ENCODE measurements at places on chromosomes 1 and 21.

GRCh38 chr1:213333121-213333520 lies 282.1 kb downstream of the RPS6KC1 start:
- no peak for ATAC-seq

DNA sequence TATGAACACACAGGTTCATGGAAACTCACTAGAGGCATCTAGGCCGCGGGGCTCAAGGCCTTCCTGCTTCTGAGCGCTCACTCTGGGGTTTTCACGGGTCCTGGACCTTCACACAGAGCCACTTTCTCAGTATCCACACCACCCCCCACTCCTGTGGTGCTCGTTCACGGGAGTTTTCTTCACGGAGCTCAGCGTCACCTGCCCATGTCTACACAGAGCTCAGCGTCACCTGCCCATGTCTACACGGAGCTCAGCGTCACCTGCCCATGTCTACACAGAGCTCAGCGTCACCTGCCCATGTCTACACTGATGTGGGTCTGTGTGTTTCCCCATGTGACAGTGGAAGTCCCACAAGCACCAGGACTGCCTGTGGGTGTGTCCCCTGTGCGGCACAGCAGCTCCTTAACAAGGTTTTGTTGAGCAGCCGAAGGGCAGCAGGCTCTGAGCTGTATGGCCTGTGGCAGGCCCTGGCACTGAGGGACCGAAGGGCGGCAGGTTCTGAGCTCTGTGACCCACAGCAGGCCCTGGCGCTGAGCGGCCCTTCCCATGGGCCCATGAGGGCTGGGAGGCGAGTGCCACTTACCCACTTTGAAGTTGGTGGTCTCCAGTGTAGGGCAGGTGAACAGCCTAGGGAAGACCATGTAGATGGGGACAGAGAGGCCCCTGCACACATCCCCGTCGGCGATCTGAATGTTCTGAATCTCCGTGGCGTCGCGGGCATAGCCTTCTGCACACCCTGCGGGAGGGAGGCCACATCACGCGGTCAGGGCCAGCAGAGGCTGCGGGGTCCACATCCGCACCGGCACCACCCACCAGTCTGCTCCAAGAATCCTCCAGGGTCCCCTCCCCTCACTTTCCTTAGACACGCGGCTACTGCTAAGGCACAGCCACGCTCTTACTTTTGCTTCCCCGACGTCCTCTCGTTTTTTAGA lies 39.8 kb downstream of the VPS26C start:
- no peak for ATAC-seq

DNA sequence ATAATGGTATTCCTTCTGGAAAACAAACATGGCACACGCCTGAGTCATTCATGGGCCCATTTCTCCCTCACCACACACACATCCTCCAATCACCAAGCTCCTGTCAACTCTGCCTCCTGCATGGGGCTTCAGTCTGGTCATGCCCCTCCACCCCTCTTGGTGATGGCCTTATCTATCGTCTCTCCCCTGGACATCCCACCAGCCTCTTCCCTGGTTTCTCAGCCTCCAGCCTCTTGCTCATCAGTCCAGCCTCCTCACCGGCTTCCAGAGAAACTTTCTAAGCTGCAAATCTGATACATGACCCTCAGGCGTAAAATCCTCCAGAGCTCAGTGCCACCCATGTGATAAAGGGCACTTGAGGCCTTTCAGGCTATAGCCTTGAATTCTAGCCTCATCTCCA lies 243.9 kb downstream of the FOXD2 start:
- no peak for ATAC-seq

DNA sequence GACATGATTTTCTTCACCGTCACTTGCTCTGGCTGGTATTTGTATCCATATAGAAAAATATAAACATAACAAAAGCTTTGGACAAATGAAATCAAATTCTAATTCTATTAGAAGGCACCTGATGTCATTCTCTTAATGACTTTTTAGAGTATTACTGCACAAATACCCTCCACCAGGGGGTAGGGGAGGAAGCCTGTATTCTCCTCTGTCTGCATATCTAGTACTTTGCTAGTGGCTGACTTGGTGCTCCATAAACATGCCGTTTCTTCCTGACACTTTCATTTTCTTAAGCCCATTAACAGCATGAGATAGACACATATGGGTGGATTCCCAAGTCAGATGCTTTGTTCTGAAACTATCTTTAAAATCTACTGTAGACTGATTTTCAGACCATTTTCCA lies 20.6 kb upstream of the KCNJ15 start:
- no peak for ATAC-seq

- ATAC-seq = no peak
These were observed 30.4 kb upstream of the A3GALT2 start for GRCh38 chr1:33351281-33351660.

DNA sequence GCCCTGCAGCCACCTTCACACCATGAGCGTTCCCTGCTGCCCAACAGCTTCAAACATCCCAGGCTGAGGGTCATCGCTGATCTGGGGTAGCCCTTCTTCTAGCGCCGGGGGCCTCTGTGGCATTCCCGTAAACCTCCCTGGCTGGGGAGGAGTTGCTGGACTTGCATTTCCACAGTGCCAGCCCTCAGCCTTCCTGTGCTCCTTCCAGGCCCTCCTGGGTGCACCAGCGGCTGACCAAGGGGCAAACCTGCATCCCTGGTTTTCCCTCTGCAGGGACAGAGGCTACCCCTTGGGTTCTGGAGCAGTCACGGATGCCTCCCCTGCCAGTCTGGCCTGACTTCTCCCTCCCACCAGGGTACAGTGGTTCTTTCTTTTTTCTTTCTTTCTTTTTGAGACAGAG lies 218.7 kb upstream of the TMEM51 start:
- no peak for ATAC-seq

GRCh38 chr1:235313262-235313661 lies 14.7 kb downstream of the ARID4B start:
- no peak for ATAC-seq

DNA sequence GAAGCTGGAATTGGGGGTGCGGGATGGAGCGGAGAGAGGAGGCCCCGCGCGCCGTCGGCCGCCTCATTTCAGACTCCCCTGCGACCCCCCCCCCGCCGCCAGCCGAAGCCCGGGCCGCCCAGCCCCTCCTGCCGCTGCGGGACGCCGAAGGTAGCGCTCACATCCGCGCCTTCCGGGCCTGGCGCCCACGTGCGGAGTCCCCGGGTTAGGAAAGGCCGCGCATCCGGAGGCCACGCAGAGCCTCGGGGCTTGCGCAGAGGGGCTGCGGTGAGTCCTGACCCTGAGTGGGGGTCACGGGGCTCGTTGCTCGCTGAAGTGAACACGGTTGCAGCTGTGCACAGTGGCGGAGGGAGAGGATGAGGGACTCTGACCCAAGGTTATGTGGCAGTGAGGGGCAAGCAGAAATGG lies 552 bp upstream of the ZNF496 start:
- peak; percentile 46 for ATAC-seq

- peak; percentile 59 for ATAC-seq
These were observed 77.6 kb downstream of the XCL2 start for GRCh38 chr1:168466092-168466713.

DNA sequence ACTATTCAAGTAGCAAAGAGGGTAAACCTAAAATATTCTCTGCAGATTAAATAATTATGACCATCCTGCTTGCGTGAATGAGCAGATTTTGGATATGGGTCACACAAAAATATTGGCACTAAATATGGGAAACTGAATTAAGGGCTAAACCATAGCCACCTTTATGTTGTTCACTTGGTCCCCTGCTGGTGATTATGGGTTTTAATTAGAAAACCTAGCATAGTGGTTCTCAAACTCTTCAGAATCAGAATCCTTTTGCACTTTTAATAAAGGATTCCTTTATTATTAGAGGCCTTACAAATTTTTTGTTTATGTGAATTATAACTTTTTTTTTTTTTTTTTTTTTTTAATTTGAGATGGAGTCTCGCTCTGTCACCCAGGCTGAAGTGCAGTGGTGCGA lies 38.5 kb upstream of the ZNHIT6 start:
- ATAC-seq = no peak

DNA sequence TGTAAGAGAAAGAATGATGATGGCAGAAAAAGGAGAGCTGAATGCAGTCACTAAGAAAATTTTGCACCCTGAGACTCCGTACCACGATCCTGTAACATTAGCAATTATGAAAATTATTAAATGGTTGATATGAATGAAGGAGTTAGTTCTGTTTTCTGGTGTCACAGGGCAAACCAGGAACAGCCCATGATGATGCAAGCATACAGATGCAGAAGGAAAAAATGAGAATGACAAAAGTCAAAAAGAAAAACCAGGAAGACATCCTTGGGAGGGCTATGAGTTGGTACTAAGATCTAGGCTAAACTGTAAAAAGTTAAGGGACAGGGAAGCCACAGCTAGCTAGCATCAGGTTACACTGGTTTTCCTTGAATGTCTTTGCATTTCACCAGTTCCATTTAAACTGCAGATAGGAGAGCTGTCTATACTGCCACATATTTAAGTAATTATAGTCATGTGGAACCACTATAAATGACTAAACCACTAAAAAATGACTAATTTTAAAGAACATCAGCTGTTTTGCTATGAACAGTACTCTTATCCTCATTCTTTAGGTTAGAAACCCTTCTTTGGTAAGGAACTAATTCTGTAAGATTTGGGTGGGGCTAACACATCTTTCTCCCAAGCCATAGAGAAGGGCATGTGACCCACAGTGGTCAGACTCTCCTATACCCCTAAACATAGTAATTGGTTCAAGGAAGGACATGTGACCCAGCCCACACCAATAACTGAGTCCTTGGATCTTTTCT lies 11.4 kb downstream of the DOCK7 start:
- ATAC-seq = no peak

DNA sequence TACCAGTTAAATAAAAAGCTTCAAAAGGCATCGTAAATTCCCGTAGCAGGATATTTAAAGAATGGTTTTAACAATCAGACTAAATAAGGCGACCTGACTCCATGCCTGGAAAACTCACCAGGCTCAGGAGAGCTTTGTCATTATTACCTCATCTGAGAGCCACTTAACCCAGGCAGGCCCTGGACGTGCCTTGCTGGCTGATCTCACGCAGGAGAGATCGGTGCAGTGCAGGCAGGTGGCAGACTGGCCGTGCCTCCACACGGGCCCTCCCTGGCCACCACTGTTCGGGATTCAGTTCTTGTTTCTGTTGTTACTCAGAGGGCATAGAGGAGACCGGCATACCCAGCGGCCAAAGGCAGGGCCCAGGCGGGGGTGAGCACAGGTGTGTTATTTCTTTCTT lies 6.4 kb downstream of the MT1HL1 start:
- no peak for ATAC-seq
